ENCODE measurements at places on chromosomes 3 and 15.
A peak's percentile ranks its signal among the peaks of the same experiment; 100 is the strongest.

- DNase-seq, result no peak
These were observed 43.1 kb upstream of the MAP3K13 start for GRCh38 chr3:185319801-185320200.

GRCh38 chr3:186824430-186825139, 17.9 kb upstream of the ADIPOQ start:
- DNase-seq, result no peak

DNA sequence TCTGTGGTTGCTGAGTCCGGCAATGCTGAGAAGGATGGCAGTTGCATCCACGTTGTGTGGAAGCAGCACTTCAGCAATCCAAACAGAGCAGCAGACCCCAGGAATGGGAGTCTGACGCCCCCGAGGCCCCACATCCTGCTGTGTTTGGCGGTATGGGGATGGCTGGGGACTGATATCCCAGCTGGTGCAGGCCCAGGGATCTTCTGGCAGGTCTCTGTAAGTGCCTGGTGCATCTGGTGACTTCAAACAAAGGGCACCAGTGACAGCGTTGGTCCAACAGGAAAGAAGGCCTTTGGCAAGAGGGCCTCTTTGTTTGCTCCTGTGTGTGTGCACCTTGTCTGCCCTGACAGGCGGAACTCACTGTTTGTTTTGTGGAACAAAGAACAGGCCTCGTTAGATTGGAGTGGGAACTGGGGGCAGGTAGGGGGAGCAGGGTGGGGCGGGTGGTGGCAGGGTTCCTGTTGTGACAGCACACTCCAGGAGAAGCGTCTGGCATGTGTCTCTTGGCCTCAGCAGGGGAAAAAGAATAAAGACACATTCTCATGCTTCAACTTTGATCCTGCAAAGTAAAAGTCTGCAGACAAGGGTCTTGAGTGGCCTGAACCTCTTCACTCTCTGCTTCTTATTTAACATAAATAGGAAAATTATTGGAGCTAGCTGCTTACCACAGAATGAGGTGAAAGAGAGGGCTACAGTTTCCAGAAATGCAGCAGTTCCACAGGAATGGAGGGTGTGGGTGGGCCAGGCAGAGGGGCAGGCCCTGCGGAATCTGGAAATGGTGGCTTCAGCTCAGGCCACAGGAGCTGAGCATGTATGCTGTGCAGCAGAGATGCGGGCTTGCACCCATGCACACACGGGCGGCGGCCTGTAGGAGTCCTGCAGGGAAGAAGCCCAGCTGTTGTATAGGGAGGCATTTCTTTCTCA, 94.5 kb upstream of the MYZAP start:
- DNase-seq, result no peak

DNA sequence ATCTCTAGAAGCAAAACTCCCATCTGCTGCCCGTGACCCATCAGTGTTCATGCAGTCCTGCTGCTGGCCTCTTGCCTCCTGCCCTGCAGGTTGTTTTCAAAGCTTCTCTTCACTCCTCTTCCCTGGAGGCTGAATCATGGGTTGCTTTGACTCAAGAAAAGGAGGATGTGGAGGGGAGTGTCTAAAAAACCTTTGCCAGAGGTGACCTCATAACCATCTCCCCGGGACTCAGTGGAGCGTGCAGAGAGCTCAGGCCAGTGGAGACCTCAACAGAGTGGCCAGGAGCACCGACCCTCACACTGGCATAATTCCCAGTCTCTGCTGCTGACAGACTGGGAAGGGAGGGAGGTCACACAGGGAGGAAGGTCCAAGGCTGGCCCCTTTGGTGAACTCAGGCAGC, 60.9 kb upstream of the ITGA11 start:
- peak; percentile 87 for DNase-seq

- peak; percentile 72 for DNase-seq
These were observed 219.9 kb upstream of the IGF1R start for GRCh38 chr15:98428253-98428989.

DNA sequence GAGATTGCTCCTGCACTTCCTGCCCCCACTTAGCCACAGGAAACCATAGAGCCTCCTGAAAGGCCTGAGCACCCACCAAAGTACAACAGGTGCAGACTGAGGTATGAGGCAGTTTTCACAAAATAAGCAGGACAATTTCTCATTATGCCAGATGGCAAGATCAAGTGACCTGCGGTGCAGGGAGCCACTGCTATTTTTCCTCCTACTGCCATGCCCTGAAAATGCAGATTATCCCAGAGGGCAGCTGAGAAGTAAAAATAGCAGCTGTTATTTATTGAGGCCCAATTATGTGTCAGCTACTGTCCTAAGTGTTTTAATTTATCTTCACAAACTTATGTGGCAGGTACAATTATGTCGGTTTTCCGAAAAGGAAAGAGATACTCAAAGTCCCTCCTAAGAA, 209.5 kb upstream of the ST8SIA2 start:
- DNase-seq, result no peak

DNA sequence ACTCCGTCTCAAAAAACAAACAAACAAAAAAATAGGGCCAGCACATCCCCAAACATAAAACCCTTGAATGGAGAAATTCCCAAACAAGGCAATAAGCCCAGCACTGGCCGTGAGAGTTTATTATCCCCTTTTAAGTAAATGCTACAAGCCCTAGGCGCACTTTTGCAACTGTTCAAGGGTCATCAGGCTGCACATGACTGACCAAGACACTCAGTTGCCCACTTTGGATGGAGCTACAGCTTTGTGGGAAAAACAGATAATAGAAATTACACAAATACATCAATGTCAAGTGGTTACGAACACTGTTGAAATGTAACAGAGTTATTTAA, 33.7 kb upstream of the ZNF445 start:
- no peak for DNase-seq

DNA sequence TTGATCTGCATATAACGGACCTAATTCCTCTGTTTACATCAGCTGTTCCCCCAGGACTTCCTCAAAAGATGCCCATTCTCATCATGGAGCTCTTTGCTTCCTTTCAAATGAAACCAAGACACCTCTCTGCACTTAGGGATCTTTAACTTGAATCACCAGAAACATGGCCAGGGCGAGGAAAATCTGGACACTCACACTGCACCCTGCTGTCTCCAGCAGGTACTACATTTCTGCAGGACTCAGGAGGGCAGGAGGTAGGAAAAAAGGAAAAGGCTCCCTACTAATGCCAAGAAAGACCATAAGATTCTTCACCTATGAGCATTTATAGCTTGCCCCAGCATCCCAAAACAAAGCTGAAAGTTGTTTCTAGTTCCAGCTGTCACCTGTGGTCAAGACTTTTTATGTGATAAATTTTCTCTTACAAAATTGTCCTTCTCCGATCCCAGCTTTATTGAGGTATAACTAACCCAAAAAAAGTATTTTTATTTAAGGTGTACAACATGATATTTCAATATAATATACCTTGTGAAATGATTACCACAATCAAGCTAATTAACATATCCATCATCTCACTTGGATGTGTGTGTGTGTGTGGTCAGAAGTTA, 87.3 kb upstream of the C15orf61 start:
- peak; percentile 43 for DNase-seq

DNA sequence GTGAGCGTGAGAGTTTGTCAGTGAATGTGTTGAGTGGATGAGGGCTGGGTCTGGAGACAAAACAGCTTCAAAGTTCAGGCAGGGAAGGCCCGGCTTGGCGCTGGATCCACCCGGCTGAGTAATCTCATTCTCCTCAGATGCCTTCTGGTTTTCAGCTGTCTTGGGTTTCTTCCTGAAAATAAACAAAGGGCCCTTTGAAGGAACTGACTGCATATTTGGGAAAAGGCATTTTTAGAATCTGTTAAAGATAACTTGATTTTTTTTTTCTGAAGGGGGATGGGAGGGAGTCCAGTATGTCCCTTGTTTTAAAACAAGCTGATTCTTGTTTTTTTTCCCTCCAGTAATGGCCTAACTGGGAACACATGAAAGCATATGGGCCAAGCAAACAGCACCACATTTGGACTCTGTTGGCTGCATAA, 86.4 kb downstream of the TIGIT start:
- DNase-seq, result peak; percentile 86

DNA sequence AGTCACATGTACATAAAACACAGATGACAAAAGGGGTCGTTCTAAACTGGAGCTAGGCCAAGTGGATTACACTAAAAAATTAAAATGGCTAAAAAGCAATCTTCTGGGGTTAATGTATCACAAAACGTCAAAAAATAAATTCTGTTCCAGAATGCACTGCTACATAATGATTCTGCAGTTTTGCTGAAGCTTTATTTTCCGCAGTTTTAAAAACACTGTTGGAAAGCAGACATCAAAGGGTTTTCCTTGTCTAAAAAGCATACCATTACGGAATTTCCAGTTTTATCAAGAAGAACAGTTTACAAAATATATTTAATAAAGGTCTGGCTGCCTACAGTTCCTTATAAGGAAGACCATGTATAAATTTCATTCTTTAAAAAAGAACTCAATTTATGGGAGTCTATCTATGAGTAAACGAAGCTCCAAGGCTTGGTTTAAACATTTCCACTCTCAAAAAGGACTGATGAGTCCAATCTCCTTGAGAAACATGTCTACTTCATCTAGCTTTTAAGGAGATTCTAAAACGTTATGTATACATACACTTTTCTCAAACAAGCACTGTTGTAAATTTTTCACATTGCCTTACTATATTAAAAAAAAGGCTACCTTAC, 1.3 kb downstream of the DMXL2 start:
- no peak for DNase-seq

GRCh38 chr3:101170806-101171558, 149.4 kb downstream of the IMPG2 start:
- DNase-seq, result no peak

GRCh38 chr3:184133840-184134745, 1.1 kb upstream of the EIF2B5 start:
- peak; percentile 64 for DNase-seq

GRCh38 chr3:78870484-78870883, 897.3 kb downstream of the ROBO1 start:
- DNase-seq, result no peak

GRCh38 chr3:18385706-18386105, 39.4 kb downstream of the SATB1 start:
- DNase-seq, result no peak

GRCh38 chr3:138439646-138440045, 5.2 kb downstream of the ESYT3 start:
- DNase-seq, result no peak

GRCh38 chr15:88331291-88331690, 74.8 kb upstream of the NTRK3 start:
- no peak for DNase-seq

- DNase-seq, result no peak
These were observed 26.9 kb downstream of the MKRN2OS start for GRCh38 chr3:12518261-12519028.

DNA sequence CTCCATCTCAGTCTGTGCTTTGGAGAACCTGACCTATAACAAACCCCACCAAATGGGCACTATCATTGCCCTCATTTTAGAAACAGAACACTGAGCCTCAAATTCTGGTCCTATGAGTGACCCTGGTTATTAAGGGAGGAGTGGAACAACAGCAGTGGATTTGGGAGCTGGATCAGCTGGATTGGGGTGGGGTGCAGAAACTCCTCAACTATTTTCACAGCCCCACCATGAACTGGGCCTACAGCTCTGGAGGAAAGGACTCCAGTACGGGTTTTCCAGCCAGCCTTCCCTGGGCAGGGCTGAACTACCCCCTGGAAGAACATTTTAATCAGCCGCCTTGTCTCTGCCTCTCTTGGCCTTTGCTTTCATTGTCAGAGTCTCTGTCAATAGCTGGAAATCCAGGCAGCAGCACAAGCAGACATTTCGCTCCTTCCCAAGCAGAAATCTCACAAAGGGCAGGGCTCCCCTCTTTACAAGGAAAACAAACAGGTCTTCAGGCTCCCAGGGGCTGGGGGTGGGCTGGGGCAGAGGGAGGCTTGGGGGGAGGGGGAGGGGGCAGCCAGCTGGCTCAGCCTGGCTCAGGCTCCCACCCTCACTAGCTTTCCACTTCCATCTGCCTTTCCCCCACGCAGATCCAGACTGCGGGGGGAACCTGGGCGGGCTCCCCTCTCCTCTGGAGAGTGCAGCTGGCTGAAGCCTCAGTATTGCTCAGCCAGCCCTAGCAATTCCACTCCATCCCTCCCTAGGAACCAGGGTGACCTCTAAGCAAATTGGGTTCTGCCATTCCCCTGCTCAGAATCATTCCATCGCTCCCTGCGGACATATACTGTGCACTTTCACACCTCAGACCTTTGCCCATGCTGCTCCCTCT, 13.7 kb upstream of the TLE3 start:
- DNase-seq, result peak; percentile 71

- DNase-seq, result no peak
These were observed 146.0 kb upstream of the SMAD3 start for GRCh38 chr15:66919421-66919820.

DNA sequence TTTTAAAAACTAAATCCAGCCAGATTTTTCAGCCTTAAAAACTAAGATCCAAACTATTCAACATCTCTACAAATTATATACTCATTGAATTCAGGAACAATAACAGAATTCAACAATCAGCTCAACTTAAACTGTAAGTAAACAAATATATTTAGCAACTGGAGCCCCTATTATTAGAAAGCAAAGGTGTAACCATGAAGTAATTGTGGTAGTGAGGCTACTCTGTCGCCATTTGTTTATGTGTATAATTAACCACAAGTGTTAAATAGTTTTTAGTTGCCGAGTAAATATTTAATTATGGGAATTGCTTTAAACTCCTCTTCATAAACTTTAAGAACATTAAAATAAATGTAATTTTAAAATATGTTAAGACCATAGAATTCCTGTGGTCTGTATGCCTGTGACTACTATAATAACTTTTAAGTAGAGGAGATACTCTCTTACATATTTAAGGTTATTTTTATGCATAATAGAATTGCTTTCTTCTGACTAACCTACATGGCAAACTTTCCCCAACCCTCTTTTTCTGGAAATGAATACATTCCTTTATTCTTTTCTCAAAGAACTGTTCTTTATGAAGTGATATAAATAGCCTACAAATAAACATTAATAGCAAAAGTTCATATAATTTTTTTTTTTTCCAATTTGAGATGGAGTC, 51.2 kb downstream of the MFN1 start:
- no peak for DNase-seq

GRCh38 chr3:30006111-30006510, 600.3 kb upstream of the TGFBR2 start:
- DNase-seq, result no peak

GRCh38 chr3:46141813-46142212, 66.3 kb downstream of the CCR1 start:
- DNase-seq, result no peak

DNA sequence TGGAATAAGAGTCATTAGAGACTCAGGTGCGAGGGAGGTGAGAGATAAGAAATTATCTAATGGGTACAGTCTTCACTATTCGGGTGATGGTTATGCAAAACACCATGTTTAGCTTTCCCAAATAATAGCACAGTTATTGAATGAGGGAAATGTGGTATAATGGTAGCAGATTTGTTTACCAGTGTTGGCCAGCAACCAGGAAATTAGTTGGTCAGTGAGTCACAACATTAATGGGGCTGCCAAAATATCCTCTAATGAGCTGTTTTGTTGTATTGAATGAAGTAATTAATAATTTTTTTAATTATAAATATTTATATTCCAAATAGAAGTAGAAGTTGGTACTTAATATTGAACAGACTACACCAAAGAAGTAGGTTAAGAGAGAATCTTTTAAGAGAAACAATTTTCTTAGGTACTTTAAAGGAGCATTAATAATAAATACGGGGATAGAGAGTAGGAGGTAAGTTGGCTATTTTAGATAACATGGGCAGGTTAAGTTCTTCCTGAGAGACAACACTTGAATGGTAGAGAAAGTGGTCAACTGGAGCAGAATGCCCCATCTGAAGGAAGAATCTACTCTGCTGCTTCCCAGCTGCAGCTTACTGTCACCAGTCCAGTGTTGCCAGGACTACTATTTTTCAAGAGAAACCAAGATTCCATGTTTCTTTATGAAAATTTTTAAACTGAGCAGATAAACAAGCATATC, 218.8 kb downstream of the UBE2E2 start:
- DNase-seq, result peak; percentile 6

Measured in stromal cell of bone marrow (primary cell).